Activated naive CD8-positive, alpha-beta T cell treated with anti-CD3 and anti-CD28 coated beads for 36 hours (primary cell): ENCODE measurements at places on chromosomes 16 and 17. TPM values are rescaled to one million over a fixed set of nuclear protein-coding genes. Genes with fewer than 3 reads are reported as not detected.

DNA sequence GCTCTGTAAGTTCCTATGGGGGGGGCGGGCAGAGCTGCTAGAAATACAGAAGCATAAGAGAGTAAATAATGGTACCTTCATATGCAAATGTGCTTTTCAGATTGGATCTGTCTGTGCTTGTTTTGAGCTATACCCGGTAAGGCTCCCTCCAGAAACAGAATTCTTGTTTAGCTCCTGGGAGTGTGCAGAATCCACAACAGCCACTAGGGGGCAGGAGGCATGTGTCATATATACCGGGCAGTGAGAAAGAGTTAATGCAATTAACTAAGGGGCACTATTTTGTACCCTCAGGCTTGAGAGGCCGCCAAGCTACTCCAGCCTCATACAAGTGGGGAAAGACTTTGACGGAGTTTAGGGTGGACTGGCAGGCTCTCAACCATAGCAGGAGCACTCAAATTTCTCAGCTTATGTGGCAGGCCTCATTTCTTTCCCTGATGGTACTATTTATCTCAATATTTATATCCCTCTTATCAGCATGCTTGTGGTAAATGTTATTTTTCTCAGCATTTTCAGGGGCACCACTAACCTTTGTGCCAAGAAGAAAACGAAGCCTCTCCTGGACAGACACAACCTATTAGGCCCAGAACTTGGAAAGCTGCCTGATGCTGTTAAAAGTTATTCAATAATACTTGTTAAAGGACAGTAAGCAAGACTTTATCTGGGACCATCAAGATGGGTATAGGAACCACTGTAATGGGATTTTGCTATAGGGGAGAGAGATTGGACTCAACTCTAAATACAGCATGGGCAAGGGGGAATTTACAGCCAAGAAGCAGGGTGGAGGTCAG, 10.7 kb upstream of the CENPV start:
- DNase-seq, result peak; percentile 71

The KCNJ12 gene
- total RNA-seq, result not detected

The OR1A1 gene
- not detected for total RNA-seq

The PPM1E gene
- total RNA-seq, result 0.06 TPM

GRCh38 chr17:8921147-8921546, 44.4 kb downstream of the PIK3R5 start:
- no peak for DNase-seq

DNA sequence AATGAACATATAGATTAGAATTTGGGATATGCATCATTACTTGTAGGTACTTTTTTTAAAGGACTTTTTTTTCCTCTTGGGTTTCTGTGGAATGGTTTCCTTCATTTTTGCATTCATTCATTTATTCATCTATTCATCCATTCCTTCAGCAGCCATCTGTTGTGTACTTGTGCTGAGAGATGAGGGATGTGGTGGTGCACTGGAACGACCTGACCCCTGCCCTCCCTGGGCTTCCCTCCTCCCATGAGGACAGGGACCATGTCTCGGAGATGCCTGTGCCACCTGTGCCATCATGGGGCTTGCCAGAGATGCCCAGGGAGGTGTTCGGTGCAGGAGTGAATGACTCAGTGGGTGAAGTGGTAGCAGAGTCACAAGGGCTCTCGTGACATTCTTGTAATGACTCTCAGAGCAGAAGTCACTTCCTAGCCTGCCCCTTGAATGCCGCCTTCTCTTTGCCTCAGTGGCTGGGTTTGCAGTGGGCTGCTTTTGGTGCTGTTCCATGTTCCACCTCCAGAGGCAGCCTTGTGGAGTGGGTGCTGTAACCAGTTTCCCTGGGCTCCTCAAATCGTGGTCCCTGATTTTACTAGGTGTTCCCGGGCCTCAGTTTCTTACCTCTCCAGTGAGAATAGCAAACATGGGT, 43.9 kb downstream of the CLEC16A start:
- peak; percentile 66 for DNase-seq

DNA sequence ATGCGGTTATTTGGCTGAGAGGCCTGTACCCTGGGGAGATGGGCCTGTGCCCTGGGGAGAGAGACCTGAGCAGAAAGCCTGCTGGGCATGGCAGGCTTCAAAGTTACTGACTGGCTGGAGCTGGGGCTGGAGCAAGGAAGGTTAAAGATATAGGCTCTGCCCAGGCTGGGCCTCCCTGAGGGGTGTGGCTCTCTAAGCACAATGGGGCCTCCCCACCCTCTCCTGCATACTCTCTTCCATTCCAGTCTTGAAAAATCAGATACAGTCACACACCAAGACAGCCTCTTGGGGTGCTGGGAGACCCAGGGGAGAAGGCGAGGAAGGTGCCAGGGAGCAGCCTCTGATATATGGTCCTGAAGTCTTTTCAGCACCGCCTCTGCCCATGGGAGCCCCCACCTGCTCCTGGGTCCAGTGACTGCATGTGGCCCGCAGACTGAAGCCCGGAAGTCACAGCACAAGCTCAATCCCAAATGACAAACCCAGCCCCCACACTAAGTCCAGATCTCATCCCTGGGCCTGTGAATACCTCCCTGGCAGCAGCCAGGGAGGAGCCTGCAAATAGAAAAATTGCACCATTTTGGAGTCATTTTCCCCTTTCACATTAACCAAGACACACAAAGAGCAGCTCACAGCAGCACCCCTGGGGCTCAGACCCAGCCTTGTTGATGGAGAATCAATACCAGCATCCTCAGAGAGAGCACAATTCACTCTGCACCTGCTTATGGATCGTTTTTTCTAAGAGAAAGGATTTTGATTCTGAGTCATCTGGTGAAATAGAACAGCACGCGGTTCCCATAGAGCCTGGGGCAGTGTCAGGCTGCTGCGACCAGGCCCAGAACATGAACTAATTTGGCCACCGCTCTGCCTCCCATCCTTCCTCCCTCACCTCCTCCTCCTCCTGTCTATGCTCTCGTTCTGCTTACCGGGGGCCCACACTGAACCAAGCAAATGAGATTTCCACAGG, 25.6 kb upstream of the CACNG1 start:
- DNase-seq, result no peak

The SPSB3 gene
- total RNA-seq, result 12.8 TPM

The CD300A gene
- total RNA-seq, result 4.4 TPM

The MILR1 gene
- total RNA-seq, result 0.68 TPM

GRCh38 chr17:41977991-41978390, 11.4 kb downstream of the CNP start:
- DNase-seq, result no peak

DNA sequence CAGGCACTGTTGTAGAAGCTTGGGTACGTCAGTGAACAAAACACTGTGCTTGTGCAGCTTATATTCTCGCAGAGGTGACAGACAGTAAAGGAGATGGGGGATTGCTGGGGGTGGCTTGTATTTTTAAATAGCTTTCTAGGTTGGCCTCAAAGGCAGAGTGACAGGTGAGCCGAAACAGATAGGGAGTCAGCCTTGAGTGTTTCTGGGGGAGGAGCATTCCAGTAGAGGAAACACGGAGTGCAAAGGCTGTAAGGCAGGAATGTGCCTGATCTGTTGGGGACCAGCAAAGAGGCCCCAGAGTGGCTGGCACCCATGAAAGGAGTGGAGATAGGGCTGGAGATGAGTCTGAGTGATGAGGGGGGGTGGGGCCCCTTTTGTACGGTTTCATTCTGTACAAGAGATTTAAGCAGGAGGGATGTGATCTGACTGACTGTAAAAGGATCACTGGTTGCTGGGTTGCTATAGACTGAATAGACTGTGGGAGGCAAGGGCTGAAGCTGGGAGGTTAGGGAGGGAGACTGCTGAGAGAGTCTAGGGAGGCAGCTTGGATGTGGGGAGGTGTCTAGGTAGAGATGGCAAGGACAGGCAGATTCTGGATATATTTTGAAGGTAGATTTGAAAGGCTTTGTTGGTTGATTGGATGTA, 15.2 kb downstream of the NUP93 start:
- no peak for DNase-seq

The SLFN14 gene
- 0.10 TPM for total RNA-seq

DNA sequence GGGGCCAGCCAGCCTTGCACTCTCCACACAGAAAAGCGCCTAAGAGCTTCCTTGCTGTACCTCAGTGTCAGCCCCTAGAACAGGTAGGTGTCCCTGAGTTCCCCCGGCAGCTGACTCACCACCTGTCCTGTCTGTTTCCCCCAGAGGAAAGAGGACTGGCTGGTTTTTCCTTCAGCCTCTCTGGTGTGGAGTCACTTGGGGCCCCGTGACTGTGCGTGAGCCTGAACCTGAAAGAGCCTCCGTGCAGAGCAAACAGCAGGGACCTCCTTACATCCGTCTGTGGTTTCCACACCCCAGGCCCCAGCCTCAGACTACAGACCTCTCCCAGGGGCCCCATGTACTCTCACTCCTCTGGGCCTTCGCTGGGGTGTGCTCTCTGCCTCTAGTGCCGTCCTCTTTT, 87.8 kb downstream of the GNAO1 start:
- peak; percentile 77 for DNase-seq

DNA sequence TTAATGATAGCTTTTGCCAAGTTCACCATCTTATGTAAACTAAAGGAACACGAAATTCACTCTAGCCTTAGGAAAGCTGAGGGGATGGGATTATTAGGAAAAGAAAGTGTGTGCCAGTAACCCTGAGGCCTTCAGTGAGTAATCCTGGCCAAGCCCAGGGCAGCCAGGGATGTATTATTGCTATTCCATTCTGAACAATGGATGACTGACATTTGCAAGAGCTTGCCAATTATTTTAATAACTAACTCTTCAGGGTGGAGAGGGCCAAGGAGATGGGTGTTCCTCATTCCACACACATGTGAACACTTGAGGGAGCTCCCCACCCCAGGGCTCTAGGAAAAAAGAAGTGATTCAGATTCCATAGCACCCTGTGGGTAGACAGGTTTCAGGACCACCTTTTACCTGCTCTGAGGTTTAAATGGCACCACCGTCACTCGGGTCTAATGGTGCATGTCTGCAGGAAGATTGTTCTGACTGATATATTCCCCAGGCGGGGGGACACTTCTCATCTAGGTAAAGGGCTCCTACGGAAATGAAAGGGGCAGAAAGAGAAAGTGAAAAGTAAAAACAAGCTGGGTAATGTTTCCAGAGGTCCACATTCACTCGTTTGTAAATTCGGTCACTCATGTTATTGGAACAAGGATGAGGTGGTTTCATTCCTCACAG, 41.5 kb downstream of the TK2 start:
- DNase-seq, result no peak

- DNase-seq, result no peak
Measured at GRCh38 chr17:57302690-57303465, 46.6 kb downstream of the MSI2 start.

GRCh38 chr16:3952737-3953131, 72.2 kb upstream of the CREBBP start:
- no peak for DNase-seq

The MMP2 gene
- total RNA-seq, result not detected

- DNase-seq, result no peak
Measured at GRCh38 chr17:6797718-6798351, 21.8 kb downstream of the FBXO39 start.

The COX6A2 gene
- not detected for total RNA-seq

The TMC8 gene
- 133 TPM for total RNA-seq

DNA sequence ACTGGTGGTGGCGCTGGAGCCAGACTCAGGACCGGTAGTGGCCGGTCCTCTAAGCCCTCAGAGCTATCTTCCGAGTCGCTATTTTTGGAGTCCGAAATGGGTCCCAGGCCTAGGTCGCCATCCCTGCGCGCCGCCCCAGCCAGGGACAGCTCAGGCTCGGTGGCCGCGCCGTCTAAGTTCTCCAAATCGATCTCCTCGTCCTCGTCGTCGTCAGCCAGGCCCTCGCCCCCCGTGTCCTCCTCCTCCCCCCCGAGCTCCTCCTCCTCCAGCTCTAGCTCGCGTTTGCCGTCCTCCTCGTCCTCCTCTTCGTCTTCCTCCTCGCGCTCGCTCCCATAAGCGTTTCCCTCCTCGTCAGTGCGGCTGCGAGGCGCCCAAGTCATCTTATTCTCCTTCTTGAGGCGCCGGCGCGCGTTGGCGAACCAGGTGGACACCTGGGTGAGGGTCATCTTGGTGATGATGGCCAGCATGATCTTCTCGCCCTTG, 1.6 kb downstream of the IRX3 start:
- no peak for DNase-seq

DNA sequence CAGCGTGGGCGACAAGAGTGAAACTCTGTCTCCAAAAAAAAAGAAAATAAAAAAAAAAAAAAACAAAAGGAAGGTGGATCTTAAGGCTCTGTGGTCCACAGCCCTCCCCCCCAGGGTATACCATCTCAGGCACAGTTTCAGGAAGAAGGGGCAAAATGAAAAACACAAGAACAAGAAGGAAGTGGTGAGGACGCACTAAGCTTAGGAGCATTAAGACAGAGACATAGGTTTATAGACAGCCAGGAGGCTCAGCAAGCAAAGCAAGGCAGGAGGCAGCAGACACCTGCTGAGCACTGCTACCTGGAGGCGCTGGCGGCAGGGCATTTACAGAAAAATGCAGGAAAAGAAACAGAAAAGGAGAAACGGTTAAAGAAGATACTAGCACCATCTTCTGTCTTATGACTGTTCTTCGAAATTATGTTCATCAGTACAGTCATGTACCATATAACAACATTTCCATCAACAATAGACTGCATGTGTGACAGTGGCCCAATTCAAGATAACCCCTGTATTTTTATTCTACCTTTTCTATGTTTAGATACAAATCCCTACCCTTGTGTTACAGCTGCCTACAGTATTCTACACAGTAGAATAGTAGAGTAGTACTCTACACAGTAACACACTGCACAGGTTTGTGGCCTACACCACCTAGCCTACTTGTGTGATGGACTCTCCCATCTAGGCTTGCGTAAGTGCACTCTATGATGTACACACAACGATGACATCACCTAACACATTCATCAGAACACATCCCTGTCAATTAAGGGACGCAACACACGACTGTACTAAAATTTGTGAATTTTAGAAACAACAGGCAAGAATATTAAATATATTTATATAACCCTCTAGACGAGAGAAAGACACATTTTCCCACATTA, 62.5 kb downstream of the XPO6 start:
- peak; percentile 14 for DNase-seq

DNA sequence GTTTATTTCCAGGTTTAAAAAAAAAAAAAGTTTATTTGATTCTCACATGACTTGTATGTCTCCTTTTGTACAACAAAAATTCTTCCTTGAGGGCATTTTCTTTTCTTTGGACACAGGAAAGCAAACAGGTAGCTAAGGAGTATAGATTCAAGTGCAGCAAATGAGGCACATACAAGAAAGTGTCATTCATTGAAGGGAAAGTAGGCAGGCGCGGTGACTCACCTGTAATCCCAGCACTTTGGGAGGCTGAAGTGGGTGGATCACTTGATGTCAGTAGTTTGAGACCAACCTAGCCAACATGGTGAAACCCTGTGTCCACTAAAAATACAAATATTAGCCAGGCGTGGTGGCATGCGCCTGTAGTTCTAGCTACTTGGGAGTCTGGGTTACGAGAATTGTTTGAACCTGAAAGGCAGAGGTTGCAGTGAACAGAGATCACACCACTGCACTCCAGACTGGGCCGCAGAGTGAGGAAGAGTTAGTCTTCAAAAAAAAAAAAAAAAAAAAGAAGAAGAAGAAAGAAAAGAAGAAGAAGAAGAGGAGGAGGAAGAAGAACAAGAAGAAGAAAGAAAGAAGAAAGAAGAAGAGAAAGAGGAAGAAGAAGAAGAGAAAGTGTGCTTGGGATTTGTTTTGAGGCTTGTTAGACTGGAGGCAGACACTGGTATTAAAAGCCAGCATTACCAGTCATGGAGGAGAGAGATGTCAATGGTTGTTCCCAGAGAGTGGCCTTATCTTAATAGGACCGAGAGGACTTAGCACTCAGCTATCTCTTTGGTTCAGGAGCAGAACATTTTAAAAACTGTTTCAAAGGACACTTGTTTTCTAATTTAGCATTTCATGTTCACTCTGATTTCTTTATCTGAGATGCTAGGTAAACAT, 19.7 kb downstream of the GINS3 start:
- DNase-seq, result no peak

GRCh38 chr17:67891481-67892119, 66.3 kb downstream of the BPTF start:
- no peak for DNase-seq
